T-helper 9 cell (primary cell): ENCODE measurements at places on chromosomes 1 and 21.

- no peak for DNase-seq
Measured at GRCh38 chr1:200653022-200653462, 16.7 kb downstream of the DDX59 start.

DNA sequence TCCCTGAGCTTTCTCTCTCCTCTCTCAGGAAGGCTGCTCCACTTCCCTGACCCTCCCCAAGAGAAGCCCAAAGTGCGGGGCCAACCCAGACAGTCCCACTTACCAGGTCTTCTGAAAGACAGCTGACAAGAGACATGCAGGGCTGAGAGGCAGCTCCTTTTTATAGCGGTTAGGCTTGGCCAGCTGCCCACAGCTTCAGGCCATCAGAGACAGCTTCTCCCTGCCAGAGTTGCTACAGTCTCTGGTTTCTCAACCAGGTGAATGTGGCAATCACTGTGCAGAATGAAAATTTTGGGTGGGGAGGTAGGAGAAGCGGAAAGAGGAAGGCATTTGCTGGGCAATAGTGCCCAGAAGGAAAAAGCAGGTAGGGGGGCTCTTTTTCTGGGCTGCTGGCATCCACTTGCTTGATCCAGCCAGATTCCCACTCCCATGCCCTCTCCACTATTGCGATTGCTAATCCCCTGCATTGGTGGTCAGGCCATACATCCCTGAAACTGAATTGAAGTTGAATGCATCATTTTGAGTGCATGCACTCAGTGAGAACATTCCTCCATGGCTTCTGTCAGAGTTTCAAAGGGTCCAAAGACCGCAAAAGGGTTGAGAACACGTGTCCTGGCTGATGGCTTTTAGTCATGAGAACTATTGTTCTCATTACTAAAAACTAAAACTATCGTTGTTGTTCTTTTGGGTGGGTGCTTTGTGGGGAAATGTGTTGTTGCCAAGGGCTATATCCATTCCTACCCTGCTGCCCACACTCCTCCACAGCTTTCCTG is at the start of gene S100A8:
Gene S100A8 (minus strand): TSS at position 136 of the 773 bp plus-strand sequence. CDS start 538 bp downstream, outside the sequence.
- DNase-seq, result no peak

- no peak for DNase-seq
Measured at GRCh38 chr1:27517907-27518718, 28.1 kb upstream of the WASF2 start.

GRCh38 chr21:42591170-42591869 is 62.1 kb upstream of the PDE9A start:
- DNase-seq, result no peak

DNA sequence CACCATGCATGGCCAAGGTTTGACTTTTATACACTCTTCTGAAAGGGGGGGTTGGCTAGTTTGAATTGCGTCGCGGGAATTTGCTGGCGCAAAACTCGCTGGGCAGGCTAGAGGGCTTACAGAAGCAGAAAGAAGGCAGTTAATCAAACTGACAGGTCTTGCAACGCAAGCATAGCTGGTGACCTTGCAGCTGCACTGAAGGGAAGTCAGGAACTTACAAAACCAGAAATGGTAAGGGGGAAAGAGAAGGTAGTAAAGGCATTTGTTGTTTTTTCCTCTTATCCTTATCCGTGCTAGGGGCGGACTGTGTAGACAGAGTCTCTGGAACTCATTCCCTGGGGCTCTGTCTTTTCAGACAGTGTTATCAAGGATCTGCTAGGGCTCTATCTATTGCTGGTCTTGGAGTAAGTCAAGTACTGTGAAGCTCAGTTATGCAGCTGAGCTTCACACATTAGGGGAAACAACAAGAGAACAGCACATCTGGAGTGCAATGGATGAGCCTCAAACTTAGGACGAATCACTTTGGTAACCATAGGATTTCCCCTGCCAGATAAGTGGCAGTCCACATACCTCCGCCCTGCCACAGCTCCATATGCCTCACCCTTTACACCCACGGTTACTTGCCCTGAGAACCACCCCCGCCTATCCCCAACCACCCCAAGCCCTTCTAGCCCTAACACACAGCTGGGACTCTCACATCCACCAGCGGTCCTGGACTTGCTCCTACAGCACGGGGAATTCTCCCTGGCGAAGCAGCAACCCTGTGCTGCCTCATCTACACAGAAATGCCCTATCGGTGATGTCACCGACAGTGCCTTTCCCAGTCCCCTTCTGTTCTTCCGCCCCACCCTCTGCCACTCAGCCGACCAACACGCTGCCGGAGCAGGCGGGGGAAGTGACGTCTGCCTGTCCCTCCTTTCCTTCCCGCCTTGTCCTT is 251.4 kb downstream of the FAM72C start:
- DNase-seq, result no peak

- no peak for DNase-seq
Measured at GRCh38 chr1:203127666-203128430, at the start of gene ADORA1. Gene ADORA1 (plus strand): TSS chr1:203127726. CDS start chr1:203128842, 1,116 bp downstream.

- no peak for DNase-seq
Measured at GRCh38 chr1:227730630-227731151, 4.4 kb downstream of the JMJD4 start.

GRCh38 chr21:38359835-38360234 is 103.0 kb downstream of the KCNJ15 start:
- no peak for DNase-seq

DNA sequence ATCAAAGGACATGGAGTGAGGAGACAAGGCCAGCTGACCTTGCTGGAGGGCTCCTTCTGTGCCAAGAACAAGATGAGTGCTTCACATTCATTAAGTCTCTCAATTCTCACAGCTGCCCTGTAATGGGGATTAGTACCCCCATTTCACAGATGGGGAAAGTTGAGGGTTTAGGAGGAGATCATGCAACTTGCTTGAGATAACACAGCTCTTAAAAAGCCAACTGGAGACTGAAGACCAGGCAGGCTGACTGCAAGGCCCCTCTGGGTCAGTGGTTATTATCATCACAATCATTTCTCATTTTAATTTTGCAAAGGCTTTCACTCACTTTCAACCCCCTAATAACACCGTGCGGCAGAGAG is 46.8 kb downstream of the GPR161 start:
- DNase-seq, result no peak

- no peak for DNase-seq
Measured at GRCh38 chr1:157112186-157112867, 12.7 kb upstream of the ETV3L start.

GRCh38 chr1:228335406-228336307 is 71.0 kb downstream of the TRIM11 start:
- no peak for DNase-seq
